ENCODE measurements at places on chromosomes 11 and 22.

DNA sequence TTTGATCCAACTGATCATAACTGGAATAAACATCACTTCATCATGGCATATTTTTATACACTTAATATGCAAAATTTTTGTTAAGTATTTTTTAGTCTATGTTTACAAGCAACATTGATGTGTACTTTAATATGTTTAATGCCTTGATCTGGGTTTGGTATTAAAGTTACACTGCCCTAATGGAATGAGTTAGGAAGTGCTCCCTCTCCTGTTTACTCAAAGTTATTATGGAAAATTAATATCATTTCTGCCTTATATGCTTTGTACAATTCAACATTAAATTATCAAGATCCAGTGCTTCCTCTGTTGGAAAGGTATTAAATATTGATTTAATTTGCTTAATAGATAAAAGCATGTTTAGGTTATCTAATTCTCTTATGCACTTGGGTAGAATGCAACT is 927.3 kb upstream of the RAG2 start:
- DNase-seq, result no peak

DNA sequence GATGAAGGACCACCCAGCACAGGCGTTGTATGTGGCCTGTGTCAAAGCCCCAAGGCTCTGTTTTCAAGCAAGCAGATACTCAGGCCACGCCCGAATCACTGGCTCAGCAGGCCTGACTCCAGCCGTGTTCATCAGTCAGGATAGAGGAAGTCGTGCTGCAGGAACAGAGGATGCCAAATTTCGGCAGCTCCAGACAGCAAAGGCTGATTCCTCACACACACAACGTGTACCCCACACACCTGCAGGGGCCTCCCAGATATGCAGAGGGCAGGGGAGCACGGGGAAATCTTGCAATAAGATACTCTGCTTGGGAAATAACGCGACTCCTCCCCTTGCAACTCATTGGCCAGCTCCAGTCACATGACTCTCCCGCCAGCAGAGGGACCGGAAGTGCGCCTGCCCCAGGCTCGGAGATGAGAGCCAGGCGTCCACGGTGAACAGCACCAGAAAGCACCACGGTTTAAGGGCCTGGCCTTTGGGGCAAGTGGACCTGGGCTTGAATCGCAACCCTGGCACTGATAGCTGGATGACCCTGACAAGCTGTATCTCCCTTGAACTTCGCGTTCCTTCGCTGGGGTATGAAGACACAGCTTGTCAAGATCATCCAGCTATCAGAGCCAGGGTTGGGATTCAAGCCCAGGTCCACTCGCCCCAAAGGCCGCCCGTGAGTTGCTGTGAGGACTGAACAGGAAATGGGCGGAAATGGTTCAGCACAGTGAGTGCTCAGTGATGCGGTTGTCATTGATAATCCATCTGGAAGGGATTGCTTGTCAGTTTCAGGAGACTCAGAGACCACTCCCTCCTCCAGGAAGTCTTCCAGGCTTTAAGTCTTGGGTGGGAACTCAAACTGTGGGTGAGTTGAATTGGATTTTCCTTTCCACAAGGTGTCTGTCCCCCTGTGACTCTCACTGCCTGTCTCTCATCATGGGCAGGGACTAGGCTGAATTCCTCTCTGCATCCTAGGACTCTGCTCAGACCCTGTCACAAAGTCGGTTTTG is 88.5 kb downstream of the MYEOV start:
- DNase-seq, result peak; percentile 77

DNA sequence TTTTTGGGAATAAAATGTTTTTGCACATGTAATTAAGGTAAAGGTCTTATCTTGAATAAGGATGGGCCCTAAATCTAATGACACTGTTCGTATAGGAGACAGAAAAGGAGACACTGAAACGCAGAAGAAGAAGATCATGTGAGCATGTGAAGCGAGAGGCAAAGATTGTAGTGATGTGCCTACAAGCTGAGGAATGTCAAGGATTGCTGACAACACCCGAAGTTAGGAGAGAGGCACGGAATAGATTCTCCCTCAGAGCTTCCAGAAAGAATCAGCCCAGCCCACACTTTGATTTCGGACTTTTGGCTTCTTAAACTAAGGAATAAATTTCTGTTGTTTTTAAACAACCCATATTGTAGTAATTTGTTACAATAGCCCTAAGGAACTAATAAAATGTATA is 4.1 kb upstream of the BLID start:
- DNase-seq, result no peak

- no peak for DNase-seq
Observed at GRCh38 chr11:9302448-9302847, 11.9 kb downstream of the TMEM41B start.

DNA sequence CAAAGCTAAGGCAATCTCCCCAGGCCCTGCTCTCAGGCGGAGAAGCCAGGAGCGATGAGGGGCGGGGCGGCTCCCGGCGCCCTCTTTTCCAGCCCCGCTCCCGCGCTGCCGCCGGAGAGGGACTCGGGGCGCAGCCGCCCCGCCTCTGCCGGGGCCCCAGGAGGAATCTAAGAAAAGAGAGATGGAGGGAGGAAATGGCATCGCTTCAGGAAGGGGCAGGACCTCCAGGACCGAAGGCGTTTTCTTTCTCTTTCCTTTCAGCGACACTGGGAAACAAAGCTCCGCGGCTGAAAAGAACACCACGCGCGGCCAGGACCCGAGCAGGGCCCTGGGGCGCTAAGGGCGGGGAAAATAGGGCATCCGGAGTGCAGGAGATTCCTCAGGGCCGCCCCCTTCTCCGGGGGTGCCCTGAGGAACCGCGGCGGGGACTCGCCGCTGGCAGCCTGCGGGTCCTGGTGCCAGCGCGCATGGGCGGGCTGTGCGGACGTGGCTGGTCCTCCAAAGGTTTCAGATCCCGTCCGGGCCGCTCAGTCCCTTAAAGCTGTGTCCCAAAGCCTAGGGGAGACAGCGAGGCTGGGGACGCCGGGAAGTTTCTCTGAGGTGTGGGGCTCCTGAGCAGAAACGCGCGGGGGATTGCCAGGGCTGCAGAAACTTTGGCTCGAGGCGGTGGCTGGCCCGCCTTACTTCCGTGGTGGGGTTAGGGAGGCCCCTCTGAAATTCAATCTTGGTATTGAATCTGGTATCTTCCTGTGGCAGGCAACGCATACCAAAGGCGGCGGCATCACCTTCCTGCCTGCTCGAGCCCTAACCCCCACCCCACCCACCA is 2.8 kb upstream of the BSX start:
- DNase-seq, result no peak

All from trophoblast cell (in vitro differentiated cells and primary cell).